ENCODE measurements at places on chromosomes 16 and 17. TPM values are rescaled to one million over a fixed set of nuclear protein-coding genes. Genes with fewer than 3 reads are reported as not detected.

Gene CDH15
- not detected for total RNA-seq

Gene FAM171A2
- total RNA-seq, result 3.2 TPM

Gene CIITA
- total RNA-seq, result 0.07 TPM

Gene KIF2B
- not detected for total RNA-seq

Gene HEATR9
- not detected for total RNA-seq

Gene TPSG1
- total RNA-seq, result not detected

Gene CFAP20
- 73.0 TPM for total RNA-seq

Gene MYLK3
- 1.4 TPM for total RNA-seq

Gene CACNA1H
- total RNA-seq, result not detected

Gene C17orf50
- not detected for total RNA-seq

Gene MAFG
- 23.3 TPM for total RNA-seq

Gene NLRC3
- total RNA-seq, result 1.6 TPM

Gene SCN4A
- total RNA-seq, result not detected

Measured in mammary microvascular endothelial cell (primary cell).